ENCODE measurements at places on chromosomes 1 and 21.

DNA sequence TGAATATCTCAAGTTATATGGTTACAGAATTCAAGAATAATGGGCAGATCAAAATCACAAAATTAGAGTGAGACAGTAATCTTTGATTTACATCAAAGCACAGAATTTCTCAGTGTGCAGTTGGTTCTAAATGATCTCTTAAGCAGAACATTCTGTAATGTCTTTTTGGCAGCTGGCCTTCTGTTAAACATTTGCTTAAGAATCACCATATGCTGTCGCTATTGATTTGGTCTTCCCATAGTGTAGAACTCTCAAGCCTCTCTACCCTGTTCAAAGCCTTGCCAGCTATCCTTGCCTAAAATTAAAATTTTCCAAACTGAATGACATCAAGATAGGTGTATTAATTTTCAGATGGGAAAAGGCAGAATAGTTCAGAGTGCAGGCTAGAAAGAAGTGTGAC, 38.9 kb upstream of the ERO1B start:
- no peak for DNase-seq

DNA sequence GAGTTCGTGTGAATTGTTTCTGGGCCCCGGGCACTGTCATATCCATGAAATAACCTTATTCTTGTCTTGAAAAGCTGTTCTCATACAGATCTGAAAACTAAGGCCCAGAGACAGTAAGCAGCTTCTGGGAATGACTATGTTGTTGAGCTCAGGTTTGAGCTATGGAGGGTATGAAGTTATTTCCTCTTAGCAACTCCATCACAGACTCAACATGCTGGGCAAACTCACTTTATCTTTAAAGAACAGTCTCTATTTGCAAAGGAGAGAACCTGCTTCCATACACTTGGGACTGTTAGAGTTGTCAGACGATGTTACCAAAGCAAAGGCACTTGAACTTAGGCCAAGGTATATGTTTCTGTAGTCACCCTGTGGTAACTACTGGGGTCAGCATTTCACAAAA, 90.0 kb downstream of the GPR88 start:
- DNase-seq, result no peak

GRCh38 chr1:151547119-151547899, 7.2 kb downstream of the TUFT1 start:
- no peak for DNase-seq

DNA sequence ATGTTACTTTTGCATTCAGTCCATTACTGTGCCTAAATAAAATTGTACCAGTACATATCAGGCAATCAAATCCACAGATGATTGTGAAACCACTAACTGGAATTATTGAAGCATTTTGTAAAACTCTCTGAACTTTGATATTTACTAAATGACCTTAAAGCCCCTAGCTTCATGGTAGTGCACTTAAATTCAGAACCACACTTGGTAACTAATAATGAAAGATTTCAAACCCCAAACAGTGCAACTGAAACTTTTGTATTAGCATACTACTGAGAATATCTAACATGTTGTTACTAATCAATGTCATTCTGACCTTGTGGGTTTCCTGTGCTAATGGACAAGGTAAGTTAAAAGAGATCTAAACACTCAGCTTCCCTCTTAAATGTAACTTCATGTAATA, at the start of gene CFHR3:
CFHR3 (plus strand) TSS at position 238 of the 400 bp plus-strand sequence; CDS start at position 285, 47 bp downstream.
- no peak for DNase-seq

DNA sequence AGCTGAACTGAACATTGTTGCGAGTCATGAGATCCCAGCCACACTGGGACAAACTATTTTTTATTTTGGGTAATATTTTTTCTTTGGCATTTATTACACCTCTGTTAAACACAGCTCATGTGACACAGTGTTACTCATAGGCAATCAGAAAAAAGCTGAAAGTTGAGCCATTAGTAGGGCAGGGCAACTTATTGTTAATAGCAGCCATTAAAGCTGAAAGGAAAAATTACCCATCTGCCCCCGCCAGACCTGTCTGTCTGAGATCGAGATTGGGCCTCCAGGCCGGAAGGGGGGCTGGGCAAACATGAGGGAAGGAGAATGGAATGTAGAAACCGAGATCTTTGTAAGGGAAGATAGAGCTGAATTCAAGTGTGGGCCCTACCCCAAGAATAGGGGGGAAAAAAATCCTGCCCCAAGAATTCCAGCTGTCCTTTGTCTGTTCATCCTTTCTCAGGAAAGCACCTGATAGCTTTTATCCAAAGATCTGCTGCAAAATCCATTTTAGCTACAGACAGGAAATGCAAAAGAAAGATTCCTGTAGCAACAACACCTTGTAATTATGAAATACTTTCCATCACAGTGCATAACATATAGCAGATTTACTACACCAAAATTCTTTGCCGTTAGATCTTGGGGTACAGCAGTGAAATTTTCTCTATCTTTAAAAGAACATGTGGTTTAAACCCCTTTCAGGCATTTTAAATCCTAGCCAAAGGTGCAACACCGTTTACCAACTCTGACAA, 212.8 kb downstream of the PBX1 start:
- DNase-seq, result no peak

DNA sequence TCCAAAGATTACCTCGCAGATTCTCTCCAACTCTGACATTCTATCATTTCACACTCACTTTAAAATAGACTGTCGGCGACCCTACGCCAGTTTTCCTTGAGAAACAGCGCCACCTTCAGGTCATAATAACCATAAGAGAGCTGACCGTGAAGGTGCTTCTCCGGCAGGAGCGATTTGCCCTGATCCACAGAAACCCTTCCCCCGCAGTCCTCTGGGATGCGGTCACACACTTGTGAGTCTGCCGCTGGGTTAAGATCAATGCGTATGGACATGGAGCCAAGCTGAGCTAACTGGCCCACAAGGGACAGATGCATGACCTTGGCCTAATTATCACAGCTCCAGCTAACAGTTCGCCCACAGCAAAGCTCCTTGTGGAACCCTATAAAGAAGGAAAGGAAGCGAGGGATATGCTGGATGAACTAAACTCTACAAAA, 32.8 kb upstream of the IFNAR2 start:
- peak; percentile 41 for DNase-seq

- DNase-seq, result no peak
Observed at GRCh38 chr1:245622332-245623014, 467.7 kb downstream of the KIF26B start.

DNA sequence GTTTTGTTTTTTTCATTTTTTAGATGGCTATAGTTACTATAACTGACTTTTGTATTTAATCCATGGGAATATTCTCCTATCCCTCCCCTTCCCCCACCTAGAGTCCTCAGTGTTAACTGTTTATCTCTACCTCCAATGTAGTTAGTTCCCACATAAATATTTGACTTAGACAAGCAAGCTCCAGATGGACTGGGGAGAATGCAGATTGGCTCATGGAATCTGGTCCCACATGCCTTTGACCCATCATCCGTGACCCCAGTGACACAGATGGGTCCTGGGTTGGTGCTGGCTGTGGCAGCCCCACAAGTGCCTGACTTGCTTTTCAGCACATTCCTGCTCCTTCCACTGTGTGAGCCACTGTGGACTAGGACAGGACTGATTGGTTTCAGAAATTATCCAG, 41.8 kb downstream of the ATP2B4 start:
- no peak for DNase-seq

DNA sequence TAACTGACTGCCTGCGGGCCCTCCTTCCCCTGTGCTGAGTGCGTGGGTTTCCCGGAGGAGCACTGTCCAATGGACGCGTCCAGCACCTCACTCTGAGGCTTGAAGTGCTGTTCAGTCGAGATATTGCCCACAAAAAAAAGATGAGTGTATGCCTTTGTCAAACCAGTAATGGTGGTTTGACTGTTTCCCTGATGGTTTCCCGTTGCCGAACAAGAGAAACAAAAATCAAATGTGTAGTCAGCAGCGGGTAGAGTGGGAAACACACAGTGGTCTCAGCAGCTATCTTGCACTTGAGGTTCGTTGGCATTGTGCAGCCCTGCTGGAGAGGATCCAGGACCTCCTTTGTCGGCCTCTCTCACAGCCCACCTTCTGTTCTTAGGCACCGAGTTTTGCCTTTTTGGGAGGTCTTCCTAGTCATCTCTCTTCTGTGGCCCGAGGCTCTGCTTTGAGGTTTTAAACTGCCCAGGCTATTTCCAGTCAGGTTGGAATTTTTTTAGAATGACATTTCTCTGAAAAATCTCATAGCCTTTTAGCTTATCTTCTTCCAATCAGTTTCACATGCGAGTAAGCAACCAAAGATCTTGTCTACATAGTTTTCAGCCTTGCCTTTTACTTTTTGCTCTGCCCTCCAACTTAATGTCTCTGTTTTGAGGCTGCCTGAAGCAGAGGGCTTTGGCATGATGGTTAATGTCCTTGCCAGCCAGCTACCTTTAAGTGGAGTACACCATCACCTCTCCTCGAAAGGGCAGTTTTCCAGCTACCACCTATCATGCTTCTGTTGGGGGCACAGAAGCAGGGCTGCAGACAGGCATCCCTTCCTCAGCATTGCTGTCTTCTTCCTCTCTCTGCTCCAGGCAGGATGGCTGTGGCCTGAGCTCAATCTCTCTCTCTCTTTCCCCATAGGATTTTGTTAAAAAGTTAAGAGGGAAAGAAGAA, 132.3 kb downstream of the URB2 start:
- DNase-seq, result no peak

GRCh38 chr1:2300004-2300771, 72.1 kb downstream of the SKI start:
- peak; percentile 68 for DNase-seq

- DNase-seq, result no peak
Observed at GRCh38 chr1:58401991-58402390, 144.5 kb downstream of the OMA1 start.

DNA sequence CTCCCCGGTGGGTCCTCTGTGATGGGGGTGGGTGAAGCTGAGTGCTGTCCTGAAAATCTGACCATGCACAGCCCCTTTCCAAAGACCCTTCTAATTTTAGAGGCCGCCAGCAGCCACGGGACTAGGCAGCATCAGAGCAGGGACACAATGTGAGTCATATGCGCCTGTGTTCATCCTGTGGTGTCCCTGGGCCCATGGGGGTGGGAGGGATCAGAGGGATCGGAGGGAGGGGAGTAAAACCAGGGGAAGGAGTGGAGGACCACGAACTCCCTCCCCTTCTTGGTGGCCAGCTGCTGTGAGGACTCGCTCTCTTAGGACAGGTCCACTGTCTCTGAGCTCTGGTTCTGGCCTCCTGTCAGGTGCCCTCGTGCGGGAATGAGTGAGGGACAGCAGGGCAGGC, 61.5 kb downstream of the ADARB1 start:
- no peak for DNase-seq

DNA sequence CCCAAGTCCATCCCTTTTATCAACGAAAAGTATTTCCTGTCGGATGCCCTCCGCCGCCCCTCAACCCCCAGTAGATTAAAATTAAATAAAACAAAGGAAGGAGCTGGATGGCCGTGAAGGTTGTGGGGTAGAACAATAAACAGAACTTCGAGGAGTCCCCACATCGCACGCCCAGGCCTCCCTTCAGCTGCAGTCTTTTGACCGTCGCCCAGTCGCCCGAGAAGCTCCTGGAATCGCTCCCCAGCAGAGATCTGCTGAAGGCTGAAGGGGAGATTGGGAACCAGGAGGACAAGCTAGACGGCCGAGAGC, 905 bp downstream of the BARHL2 start:
- DNase-seq, result no peak

GRCh38 chr21:45250914-45251634, 36.6 kb downstream of the POFUT2 start:
- no peak for DNase-seq

GRCh38 chr1:226332947-226333346, 24.0 kb upstream of the LIN9 start:
- DNase-seq, result no peak

DNA sequence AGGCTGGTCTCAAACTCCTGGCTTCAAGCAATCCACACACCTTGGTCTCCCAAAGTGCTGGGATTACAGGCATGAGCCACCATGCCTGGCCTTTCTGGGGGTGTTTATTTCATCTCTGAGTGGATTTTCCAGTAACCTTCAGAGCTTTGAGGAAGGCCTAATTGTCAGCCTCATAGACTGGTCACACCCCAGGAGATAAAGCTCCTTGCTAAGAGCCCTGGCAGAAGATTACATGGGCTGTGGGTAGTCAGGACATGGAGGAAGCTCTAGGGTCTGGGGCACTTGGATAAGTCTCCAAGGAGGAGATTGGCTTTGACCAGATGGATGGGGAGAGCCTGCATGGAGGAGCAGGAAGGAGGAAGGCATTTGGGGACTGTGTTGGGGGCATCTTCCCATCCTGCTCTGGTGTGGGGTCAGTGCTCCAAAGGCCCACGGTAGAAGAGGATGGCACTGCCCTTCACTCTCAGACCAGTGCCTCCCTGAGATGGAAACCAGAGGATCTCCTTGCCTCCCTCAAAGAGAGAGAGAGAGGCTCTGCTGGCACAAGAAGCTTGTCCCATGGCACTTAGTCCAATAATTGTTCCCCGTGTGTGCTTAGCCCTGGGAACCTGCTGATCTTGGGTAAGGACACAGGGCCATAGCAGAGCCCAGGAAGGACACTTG, 14.7 kb upstream of the GSTM4 start:
- no peak for DNase-seq

DNA sequence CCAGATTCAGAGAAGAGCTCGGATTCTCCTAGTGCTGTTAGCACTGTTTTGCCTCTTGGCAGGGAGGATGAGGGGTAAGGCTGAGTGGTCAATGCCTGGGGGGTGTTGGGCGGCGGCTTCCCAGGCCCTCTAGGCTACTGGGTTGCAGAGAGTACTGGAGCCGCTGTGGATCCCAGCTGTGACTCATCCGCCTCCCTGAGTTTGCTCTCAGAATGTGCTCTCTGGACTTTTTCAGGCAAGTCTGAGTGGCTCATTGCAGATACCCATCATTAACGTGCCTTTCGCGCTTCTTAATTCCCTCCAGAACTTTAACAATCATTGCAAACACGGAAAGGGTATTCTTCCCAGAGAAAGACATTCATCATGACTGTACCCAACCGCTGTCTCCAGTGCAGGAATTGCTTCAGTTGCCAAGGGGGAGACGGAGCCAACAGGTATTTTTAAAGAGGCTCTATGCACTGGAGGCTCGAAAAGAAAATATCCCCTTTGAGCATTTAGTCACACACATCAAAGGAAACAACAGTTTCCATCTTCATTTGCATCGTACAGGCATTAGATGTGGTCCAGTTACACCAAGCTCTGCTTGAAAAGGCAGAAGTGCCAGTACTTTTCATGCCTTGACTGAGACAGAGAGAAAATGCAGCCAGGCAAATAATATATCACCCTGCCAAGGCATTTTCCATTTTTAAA, 14.4 kb upstream of the CAMTA1 start:
- no peak for DNase-seq

- DNase-seq, result peak; percentile 88
Observed at GRCh38 chr1:44808938-44809917, 905 bp downstream of the BTBD19 start.

DNA sequence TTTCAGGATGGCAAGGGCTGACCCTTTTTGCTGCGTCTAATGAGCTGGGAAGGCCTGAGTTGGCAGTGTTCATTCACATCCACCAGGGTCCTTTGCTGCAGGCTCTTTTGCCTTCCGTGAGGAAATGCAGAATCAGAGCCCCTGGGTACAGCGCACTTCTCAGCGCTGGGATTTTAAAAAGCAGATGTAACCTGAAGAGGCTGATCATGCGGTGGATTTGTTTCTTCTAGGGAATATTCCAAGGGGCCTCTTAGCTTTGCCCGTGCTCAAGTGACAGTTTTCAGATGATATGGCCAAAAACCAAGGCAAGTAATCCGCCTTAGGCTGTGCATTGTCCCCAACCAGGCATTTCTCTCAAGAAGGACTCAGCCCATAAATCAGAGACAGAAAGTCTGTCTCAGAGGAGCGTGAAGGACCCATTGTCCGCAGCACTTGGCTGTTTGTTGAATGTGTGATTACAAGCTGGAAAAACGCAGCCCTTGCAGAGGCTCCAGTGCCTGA, 237.6 kb downstream of the PTPRC start:
- no peak for DNase-seq

- no peak for DNase-seq
Observed at GRCh38 chr1:243354511-243355153, 98.8 kb downstream of the SDCCAG8 start.
